ENCODE measurements at places on chromosomes 2 and 18.
A peak's percentile ranks its signal among the peaks of the same experiment; 100 is the strongest.

GRCh38 chr2:226578373-226578772, 221.2 kb downstream of the IRS1 start:
- no peak for DNase-seq

GRCh38 chr2:46179037-46179621, 118.1 kb upstream of the EPAS1 start:
- peak; percentile 79 for DNase-seq

DNA sequence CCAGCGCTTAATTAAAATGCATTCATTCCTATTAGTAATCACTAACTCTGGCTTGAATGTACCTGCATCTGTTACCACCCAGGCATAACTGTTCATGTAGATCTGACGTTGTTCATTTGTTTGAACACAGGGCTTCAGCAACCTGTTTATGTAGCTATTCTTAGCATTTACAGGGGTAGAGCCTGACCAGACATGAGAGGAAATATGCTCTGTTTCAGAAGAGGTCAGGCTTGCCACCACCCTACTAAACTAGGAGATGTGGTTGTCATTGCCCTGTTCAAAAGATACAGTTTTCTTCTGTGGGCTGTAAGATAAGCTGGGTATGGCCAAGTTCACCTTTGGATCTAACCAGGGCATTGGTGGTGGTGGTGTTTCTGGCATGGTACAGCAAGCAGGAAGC, 8.8 kb downstream of the MGAT5 start:
- no peak for DNase-seq

- no peak for DNase-seq
Observed at GRCh38 chr2:234911271-234911670, 40.5 kb upstream of the SH3BP4 start.

DNA sequence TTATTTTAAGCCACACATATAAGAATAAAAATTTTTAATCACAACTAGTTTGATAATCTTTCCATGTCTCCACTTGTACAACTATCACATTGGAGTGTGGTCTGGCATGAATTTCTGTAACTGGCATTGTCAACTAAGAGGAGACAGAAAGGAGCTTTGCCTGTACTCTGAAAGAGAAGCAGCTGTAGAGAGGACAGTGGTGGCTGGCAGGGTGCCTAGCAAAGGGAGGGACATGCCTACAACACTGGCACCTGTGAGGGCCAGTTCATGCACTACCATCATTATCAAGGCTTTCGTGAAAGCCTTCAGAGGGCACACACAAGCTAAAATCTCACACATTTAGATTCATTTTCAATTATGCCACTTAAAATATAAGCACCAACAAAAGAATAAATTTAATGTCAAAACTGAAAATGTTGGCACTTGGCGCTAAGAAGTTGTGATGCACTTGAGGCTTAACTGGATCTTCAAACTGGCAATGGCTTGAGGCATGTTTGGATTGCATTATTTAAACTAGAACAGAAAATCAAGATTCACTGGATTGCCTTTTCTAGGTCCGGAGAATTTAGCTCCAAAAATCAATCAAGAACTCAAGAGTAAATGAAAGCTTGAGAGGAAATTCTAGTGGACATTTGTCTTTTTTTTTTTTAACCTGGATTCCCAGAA, 238.6 kb downstream of the ZNF385B start:
- DNase-seq, result no peak

DNA sequence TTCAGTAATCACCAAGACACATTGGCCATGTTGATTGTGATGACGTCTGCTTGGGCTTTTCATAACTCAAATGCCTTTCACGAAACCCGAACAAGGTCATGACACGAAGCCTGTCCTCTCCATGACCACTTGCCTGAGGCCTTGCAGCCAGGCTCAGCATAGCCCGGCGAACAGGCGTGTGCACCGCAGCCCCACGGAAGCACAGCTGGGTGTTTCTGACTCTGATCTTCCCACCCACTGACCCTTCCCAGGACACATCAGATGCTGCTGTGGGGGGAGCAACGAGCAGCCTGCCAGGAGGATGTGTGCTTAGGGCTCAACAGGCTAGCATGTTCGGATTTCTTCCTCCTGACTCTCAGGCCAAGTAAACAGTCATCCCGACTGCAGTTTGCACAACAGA, 369.4 kb upstream of the SALL3 start:
- no peak for DNase-seq

DNA sequence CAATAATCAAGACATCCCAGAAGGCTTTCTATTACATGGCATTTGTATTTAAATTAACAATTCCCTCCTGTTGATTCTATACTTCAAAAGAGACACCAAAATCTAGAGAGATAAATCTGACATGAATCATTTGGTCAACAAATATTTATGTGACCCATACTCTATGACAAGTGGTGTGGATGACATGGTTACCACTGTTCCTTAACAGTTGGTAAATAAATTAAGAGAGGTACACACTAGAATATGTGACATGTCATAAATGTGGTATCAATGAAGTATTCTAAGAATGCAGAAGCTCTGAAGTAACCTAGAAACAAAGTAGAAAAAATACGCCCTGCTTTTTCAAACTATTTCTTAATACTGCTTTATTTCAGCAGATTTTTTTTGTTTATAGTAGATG, 255.4 kb downstream of the EXOC6B start:
- DNase-seq, result no peak

GRCh38 chr18:59008302-59008974, 131.2 kb upstream of the SEC11C start:
- peak; percentile 75 for DNase-seq

DNA sequence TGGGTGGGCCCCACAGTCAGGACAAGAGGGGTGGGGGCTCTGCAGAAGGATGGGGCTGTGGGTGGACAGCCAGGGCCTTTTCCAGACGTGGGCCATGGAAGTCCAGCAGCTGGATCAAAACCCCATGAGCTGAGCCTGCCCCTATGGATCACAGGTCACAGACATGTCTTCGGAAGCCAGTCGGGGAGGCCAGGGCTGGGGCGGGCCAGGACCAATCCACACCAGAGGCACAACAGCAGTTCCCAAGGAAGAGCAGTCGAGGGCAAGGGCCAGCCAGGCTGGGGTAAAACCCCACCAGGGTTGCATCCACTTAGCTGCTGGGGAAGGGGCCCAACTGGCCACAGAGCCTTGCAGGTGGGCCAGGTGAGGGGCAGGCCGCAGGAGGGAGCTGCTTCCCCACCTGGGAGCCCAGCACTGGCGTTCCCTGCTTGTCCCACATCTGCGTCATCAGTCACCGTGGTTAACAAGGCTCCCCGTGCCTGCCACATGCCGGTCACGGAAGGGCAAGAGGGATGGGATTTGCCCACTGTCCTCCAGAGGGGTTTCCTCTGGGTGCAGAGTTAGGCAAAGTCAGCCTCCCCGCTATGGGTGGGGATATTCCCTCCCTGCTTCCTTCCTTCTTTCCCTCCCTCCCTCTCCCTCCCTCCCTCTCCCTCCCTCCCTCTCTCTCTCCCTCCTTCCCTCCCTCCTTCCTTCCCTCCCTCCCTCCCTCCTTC, 46.4 kb upstream of the ODC1 start:
- no peak for DNase-seq

- no peak for DNase-seq
Observed at GRCh38 chr2:27942612-27943547, 52.4 kb downstream of the BABAM2 start.

- no peak for DNase-seq
Observed at GRCh38 chr18:79856119-79857007, 58.6 kb downstream of the KCNG2 start.

GRCh38 chr18:59139615-59140301, at the start of gene SEC11C:
Gene SEC11C, plus strand, starts transcription at chr18:59139884. Its CDS starts 65 bp downstream, at chr18:59139949.
- DNase-seq, result peak; percentile 93

DNA sequence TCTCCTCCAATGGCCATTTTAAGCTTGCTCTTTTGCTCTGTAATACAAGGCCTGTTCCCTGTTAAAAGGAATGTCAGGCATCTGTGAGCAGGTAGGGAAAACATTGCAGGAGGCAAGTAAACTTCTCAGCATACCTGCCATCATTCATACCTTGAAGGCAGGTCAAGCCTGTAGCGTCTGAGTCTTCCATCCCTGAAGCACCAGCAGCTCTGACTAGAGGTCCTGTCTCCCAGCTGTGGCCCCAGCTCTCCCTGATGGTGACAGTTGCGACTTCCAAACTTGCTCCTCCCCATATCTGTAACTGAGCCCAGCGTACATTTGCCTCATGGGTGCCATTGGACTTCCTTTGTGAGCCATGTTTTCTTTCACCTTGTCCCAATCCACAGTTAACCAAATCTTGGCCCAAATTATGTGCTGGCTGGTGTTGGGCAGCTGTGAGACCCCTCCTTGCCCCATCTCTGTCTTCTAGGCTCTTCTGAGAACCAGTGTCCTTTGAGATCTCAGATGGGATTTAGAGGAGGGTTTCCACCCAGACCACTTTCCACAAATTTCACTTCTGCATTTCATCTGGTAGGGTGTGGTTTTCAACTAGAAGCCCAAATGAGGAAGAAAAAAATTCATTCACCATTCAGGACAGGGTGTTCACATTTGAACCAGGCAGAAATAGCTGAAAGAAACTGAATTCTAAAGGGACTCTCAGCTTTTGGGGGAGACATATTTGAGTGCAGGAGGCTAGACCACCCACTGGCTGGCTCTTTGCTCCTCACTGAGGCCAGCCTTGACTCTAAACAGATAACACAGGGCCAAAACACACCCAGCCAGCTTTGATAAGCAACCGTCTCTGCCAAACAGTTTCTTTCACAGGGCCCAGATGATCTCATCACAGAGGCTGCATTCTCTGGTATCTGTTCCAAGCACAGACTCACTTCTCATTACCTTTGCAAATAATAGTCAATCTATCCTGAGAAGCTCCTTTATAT, 66.4 kb upstream of the MSH2 start:
- no peak for DNase-seq

DNA sequence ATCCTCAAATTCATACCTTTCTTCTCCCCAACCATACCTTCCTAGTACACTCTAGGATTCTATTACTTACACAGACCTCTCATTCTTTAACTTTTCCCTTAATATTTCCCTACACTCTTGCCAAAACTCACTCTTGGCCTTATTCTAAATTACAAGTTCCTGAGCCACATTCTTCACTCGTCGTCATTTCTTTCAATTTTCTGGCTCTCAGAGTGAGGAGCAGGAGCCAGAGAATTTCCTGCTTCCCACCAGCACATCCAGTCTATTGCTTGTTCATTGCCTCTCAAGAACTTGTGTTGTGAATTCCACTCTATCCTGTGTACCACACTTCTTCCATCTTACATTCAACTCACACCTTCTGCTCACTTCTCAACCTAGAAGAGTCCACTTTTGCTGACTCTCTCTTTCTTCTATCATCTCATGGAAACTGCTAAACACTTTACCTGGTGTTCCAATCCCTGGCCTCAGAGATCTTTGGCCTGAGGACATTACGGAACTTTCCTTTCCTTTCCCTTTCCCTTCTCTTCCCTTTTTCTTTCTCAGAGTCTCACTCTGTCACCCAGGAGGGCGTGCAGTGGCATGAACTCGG, 171.6 kb downstream of the PLCL1 start:
- no peak for DNase-seq

DNA sequence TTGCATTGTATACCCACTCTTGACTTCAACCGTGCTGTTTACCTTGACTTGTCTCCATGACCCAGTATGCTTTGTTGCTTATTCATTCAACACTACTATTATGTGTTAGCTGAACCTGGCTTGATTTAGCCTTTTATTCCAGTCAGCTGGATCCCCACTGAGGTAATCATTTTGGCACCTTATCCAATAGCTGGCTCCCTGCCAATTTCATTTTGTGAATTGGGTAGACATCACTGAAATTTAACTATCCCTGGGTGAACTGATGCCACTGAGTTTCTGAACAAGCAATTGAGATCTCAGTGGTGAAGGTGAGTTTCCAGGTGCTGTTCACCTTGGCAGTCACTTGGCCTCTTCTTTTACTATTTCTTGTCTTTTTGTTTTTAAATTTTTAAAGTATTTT, 584.3 kb downstream of the ADCYAP1 start:
- DNase-seq, result no peak

GRCh38 chr2:138620431-138620830, 118.9 kb downstream of the SPOPL start:
- no peak for DNase-seq

DNA sequence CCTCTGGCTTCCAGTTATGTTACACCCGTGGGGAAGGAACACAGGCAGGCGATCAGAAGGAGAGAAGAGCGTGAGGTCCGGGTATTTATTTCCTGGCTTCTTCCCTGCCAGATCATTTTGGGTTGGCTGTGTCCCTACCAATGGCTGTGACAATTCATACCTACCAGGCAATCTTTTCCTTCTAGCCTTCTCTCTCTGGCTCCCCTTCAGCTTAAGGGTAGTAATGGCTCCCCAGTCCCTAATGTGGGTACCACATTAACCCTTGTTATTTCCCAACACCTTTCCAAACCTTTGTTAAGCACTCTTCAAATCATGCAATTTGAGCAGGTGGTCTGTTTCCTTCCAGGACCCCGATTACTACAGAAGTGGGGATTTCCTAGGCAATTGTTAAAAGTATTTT, 78.8 kb upstream of the LYPD6B start:
- no peak for DNase-seq

GRCh38 chr2:11777886-11778415, 31.5 kb downstream of the LPIN1 start:
- no peak for DNase-seq

GRCh38 chr2:30509716-30510115, 62.7 kb downstream of the LCLAT1 start:
- DNase-seq, result no peak

GRCh38 chr2:223056701-223057418, 4.9 kb downstream of the KCNE4 start:
- no peak for DNase-seq

DNA sequence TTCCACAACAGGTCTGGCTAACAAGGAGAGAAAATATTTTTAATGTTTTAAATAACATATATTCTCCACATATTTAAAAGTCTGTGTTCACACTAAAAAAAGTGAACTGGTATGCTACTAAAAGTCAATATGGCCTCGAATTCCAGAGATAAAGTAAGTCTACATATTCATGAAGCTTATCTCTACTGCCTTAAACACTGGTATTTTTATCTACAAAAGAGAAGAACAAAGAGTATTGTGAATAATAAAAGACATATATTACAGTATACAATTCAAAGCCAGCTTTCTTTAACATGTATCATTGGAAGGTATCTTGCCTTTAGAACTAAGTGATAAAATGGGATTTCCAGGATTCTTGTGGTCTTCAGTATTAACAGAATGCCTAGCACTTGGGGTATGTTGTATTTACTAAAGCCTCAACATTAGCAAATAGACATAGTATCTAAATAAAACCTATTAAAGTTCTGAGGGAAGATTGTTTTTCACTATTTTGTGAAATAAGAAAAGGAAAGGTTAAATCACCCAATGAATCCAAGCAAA, 302.8 kb upstream of the CCDC68 start:
- DNase-seq, result no peak
